Stimulated activated CD4-positive, alpha-beta T cell treated with anti-CD3 and anti-CD28 coated beads, Interleukin-4, amount 100 ng/mL, for 4 hours (primary cell): ENCODE measurements at places on chromosomes 7 and 10.
A peak's percentile ranks its signal among the peaks of the same experiment; 100 is the strongest.

- peak; percentile 7 for DNase-seq
Observed at GRCh38 chr10:80596391-80597257, 58.9 kb downstream of the SH2D4B start.

GRCh38 chr7:40800771-40801170, 666.0 kb downstream of the SUGCT start:
- DNase-seq = no peak

GRCh38 chr10:78081292-78081691, 47.6 kb downstream of the RPS24 start:
- DNase-seq = no peak

DNA sequence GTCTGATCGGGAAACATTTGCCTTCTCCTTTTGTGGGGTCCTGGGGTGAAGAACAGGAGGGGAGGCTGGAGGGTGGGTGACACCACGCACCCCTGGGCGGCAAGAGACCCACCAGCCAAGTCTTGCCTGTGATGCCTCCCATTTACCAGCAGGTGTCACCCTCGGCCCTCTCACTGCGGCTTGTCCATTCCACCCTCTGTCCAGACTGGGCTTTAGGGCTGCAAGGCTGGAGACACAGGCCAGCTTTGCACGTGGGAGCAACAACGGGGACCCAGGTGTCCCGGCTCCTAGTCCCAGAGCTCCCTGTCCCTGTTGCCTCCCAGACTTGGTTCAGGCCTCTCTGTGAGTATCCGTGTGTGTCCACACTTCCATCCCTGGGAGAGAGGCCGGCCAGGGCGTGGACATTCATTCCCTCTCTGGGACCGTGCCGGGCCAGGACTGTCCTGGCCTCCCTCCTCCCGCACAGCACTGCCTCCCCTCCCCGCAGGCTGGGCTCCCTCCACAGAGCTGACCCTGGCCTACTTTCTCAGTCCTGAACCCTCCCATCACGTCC, 36.2 kb upstream of the GTF2IRD1 start:
- DNase-seq = peak; percentile 45

- DNase-seq = no peak
Observed at GRCh38 chr10:12241810-12242529, 46.0 kb downstream of the CDC123 start.

DNA sequence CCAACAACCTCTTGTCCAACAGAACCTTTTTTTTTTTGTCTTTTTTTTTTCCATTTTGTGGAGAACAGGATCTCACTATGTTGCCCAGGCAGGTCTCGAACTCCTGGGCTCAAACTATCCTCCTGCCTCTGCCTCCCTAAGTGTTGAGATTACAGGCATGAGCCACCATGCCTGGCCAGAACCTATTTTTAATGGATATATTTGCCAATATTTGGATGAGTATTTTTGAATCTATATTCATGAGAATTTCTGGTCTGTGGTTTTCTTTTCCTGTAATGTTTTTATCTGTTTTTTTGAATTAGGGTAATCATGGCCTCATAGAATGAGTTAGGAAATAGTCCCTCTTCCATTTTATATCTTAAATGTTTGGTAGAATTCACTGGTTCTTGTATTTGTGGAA, 70.4 kb upstream of the RET start:
- no peak for DNase-seq

DNA sequence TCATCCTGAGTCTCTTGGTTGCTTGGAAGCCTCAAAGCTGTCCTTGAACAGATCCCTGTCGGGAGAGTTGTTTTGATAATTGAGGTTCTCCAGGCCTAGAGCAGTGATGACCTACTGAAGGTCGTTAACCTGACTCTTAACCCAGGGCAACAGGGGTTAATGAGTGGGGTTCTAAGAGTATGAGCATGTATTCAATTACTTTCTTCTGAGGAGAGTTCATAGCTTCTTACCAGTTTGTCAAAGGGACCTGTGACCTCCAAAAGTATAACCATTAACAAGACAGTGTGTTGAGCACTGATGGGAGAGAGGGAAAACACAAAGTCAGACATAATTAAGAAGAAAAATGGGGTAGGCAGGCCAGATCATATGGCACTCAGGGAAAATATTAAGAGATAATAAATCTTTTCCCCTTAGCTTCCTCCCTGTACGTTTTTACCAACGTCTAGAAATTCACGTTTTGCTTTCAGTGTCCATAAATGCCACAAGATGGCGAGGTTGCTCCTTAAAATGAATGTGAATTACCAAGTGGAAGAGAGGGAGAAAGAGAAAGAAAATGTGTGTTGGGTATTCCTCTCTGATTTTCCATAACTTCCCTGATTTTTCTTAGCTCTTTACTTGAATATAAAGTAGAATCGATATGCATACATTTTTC, 97.6 kb downstream of the SUGCT start:
- no peak for DNase-seq

DNA sequence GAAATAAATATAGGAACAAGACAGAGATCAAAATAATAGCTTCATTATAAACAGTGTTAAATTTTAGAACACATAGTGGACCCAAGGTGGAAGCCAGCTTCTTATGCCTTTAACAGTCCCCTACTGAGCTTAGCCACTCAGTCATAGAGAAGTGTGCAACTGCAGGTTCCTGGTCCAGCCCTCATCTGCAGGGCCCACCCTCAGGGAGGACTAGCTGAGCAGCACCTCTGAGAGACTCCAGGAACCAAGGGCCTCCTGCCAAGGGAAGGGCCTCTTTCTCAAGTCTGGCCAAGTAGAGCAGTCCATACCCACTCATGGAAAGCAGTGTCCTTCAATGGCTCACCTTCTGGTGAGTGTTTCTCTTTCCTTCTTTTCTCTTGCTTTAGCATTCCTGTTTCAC, 173.7 kb upstream of the PRPS1L1 start:
- no peak for DNase-seq

- DNase-seq = no peak
Observed at GRCh38 chr10:33556620-33557019, 222.2 kb upstream of the NRP1 start.

DNA sequence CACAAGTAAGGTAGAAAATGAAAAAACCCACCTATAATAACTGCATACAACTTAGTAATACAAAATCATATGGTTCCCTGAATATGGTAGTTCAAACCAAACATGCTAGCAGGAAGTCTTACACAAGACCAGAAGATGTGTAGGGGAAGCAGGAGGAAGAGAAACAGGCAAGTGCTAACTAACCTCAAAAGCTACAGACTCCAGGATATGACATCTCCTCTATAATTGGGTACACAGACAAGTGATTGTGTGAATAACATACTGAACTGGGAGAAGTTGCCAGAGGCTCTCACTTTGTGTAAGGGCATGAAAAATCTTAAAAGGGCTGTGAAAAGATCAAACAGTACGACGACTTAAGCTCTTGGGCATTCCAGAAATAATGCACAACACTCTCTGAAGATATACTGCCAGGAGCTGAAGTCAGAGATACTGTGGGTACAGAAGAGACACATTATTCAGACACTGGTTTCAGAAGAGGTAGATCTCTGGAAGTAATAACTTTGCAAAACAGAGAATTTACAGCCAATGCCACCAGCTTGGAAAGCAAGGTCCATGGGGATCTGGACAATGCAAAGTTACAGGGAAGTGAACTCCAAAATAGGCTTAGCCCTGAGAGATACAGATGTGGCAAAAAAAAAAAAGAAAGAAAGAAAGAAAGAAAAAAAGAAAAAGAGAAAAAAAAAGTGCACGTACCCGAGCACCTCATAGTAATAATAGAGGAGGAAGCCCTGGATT, 767.2 kb downstream of the TNS3 start:
- no peak for DNase-seq

GRCh38 chr10:3720228-3721019, 64.6 kb downstream of the KLF6 start:
- no peak for DNase-seq

DNA sequence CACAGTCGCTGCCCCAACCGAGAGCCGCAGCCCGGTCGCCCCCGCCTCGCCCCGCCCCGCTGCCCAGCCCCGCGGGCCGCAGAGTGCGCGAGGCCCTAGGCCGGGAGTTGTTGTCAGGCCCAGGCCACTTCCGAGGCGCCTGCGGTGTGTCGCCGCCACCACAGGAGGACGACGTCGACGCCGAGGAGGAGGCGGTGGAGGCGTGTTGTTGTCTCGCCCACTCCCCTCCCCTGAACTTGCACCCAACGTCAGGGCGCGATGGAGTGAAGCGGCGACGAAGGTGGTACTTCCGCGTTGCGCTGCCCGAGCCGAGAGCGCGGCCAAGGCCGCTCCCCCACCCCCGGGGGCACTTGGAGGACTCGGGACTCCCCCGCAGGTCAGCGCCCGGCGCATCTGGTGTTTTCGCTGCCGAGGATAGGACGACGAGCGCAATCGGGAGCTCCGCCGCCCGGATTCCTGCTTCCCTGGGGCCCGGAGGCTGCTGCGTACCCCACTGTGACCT, at the start of gene CDK13:
Gene CDK13 (plus strand): TSS at position 286 of the 502 bp plus-strand sequence. CDS start 386 bp downstream, outside the sequence.
- DNase-seq = peak; percentile 71

DNA sequence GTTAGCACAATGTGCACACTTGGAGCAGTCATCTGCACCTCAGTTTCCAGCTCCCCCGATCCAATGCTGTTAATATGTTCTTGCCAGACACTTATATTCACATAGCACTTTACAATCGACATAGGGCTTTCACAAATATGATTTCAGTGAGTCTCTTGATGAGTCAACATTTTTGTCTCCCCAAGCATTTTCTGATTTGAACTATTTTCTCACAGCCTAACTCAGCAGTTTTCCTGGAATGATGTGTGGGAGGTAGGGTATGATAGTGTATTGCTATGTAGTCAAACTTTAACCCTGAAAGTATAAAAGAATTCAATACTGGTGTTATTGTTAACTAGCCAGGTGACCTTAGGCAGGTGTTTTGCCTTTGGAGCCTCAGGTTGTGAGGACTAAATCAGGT, 82.5 kb upstream of the LRGUK start:
- DNase-seq = no peak

GRCh38 chr7:77428777-77429231, 12.7 kb upstream of the GSAP start:
- DNase-seq = no peak

- no peak for DNase-seq
Observed at GRCh38 chr10:133324857-133325260, 11.8 kb downstream of the CALY start.

- no peak for DNase-seq
Observed at GRCh38 chr7:129925416-129926002, 27.3 kb downstream of the UBE2H start.

GRCh38 chr10:114045136-114046086, 1.7 kb downstream of the ADRB1 start:
- DNase-seq = peak; percentile 8

GRCh38 chr10:71128311-71128980, 83.9 kb upstream of the UNC5B start:
- no peak for DNase-seq

- DNase-seq = no peak
Observed at GRCh38 chr10:98309366-98310355, 41.7 kb upstream of the LOXL4 start.

DNA sequence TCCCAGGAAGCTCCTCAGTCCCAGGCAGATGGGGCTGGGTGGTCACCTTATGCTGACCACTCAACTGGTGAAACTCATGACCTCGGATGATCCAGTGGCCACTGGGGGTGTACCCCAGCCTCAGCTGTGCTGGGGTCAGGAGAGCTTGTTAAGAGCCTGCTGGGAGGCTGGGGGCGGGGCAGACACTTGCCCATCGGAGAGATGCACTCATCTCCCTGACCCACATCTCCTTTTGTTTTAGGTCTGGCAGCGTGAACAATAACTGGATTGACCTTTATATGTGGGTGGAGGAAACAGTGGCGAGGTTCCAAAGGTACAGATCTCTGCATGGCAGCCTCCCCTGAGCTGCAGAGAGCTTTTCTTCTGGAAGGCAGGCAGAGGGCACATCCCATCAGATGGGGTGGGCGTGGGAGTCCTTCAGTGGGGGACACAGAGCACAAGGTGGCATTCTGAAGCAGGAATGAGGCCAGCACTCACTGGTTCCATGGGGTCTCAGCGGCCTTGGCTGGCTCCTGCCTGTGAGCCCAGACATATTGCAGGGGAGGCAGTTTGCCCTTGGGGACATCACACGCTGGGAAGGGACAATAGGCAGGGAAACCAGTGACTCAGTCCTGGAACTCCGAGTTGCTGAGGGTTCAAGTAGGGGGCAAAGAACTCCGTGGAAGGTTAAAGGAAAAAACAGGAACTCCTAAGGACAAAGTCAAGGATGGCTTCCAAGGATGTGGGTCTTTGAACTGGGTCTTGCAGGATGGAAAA, 5.2 kb downstream of the ANTXRL start:
- DNase-seq = no peak

GRCh38 chr7:114663502-114663901, 248.9 kb downstream of the FOXP2 start:
- no peak for DNase-seq

GRCh38 chr10:67969875-67970274, 85.4 kb downstream of the SIRT1 start:
- no peak for DNase-seq

DNA sequence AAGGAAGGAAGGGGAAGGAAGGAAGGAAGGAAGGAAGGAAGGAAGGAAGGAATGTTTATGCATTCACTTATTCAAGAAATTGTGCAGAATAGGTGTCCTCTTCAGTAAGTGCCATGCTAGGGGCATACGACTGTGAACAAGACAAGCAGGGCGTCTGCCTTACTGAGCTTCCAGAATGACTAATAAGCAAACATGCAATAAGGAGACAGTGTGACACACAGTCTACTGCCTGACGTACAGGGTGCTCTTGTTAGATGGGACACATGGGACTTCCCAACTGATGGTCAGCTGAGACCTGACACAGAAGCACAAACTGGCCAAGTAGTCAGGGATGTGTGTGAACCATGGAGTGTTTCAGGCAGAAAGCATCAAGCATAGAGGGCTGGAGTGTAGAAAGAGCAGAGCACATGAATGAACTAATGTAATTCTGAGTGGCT, 18.2 kb downstream of the DNAJC12 start:
- DNase-seq = no peak

DNA sequence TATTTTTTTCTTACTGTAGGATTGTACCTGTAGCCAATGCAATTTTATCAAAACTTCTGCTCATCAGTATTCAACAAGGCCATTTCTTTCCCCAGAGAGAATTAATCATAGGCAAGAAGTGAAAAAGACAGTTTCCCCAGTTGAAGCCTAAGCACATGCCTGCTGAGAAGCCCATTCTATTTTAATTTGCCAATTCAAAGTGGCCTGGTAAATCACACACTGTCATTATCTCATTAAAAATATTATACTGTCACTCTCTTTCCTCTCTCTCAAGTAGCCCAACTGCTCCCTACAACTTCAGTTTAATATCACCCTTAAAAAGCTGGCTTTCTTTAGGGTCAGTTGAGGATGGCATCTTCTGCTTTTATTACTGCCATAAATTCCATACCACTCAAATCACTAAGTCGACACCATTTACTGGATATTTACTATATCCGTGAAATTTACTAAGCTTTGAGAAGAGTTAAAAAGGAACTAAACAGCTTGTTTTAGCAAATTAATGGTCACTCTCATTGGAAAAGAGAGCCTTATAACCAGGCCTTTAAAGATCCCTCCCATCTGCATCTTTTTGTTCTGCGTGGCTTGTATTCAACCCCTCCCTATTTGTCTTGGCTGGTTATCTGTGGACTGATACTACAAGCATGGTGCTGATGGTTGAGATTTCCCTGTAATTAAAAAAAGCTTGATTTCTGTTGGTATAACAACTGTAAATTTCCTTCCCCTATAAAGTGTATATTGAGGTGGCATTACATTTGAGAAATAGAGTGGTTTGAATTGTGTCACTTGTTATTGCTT, 30.6 kb downstream of the COL28A1 start:
- no peak for DNase-seq

- DNase-seq = no peak
Observed at GRCh38 chr7:47649919-47650318, 68.0 kb upstream of the TNS3 start.
